ENCODE measurements at places on chromosomes 11 and 22.

GRCh38 chr11:68497761-68498160, 37.2 kb downstream of the PPP6R3 start:
- peak; percentile 59 for DNase-seq

- no peak for DNase-seq
Measured at GRCh38 chr22:39818094-39818493, 75.5 kb downstream of the ENTHD1 start.

DNA sequence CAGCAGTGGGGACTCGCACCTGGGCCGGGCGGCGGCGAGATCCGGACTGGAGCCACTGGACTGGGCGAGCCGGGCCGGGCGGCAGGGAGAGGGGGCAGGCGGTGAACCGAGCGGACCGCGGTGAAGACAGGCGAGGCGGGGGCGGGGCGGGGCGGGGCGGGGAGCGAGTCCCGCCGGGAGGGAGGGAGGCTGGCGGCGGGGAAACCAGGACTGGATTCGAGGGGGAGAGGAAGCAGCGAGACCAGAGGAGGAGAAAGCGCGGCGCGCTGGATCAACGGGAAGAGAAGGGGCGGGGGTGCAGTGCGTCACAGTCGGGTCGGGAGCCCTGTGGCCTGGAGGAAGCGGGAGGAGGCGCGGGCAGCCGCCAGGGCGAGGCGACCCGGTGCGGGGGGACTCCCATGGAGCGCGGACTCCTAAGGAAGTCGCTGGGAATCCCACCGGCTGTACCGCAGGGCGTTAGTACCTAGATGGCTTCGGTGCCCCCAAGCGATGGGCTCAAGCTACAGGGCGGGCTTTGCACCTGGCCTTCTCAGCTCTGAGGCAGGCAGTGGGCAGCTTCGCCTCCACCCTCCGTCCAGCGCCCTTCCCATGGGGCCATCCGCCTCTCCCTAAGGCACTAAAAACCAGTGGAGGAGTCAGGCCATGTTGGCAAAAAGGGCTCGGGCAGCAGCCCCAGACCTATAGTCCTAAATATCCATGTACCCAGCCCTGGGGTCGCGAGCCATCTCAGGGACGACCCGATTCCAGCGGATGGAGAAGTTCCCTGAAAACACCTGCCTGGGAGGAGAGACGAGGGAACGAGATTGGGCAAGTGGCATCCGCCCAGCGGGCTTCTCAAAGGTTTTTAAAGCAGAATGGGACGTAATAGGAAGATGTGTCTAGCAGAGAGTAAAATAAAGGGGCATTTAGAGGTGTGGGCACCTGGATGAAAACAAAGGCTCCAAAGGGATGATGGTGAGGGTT, at the start of gene TMEM121B:
TSS of gene TMEM121B (minus strand) at position 128 of the 963 bp plus-strand sequence. CDS start 233 bp downstream, outside the sequence.
- DNase-seq: peak; percentile 22

GRCh38 chr11:122155765-122156527, 39.9 kb upstream of the BLID start:
- DNase-seq: no peak

DNA sequence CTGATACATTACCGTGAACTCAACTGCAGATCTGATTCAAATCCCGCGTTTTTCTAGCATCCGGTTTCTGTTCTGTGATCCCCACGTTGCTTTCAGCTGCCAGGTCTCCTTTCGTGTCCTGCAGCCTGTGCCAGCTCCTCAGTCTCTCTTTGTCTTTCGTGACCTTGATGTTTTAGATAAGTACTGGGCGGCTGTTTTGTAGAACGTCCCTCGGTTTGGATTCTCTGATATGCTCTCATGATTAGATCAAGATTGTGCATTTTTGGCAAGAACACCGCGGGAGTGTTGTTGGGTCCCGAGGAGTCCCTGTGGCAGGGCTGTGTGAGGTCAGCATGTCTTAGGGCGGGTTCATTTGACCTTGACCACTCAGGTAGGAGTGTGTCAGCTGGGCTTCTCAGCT, 38.6 kb downstream of the KCNQ1 start:
- DNase-seq: no peak
